ENCODE measurements at places on chromosomes 7 and 10.

- DNase-seq = no peak
Observed at GRCh38 chr7:44056681-44057080, 8.7 kb downstream of the PGAM2 start.

GRCh38 chr10:44978570-44979280 lies at the start of gene DEPP1:
TSS of gene DEPP1 (minus strand) at chr10:44978809. CDS start at chr10:44978030, 779 bp downstream.
- peak; percentile 20 for DNase-seq

DNA sequence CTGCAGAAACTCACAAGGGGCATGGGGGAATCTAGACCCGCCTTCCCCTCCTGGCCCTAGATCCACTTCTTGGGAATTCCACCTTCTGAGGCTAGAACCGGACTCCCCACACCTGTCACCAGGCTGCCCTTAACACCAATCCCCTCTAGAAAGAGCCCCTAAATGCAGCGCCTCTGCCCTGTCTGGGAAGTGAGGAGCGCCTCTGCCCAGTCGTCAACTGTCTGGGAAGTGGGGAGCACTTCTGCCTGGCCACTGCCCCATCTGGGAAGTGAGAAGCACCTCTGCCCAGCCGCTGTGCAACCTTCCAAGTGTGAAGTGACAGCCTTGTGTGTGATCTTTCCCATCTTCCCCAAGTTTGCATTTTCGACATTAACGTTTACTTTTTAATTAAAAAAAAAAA lies 8.8 kb downstream of the RCC1L start:
- no peak for DNase-seq

- no peak for DNase-seq
Observed at GRCh38 chr7:114631249-114631822, 216.7 kb downstream of the FOXP2 start.

GRCh38 chr10:102773320-102773719 lies 29.6 kb downstream of the WBP1L start:
- no peak for DNase-seq

DNA sequence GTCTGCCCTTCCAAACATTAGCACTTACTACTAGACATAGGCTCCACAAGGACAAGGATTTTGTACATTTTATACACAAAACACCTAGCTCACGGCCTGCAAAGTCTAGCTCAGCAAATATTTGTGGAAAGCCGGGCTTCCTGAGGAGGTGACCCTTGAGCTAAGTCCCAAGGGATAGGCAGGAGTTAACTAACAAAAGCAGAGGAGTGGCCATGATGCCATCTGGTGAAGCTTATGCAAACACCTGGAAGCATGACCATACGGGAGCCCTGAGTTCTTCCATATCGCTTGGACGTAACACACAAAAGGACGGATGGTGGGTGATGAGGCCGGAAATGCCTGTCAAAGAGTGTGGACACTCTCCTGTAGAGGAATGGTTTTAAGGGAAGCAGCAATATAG lies 25.9 kb upstream of the YAE1 start:
- DNase-seq = no peak

GRCh38 chr7:33722383-33723101 lies 182.8 kb upstream of the BMPER start:
- no peak for DNase-seq

DNA sequence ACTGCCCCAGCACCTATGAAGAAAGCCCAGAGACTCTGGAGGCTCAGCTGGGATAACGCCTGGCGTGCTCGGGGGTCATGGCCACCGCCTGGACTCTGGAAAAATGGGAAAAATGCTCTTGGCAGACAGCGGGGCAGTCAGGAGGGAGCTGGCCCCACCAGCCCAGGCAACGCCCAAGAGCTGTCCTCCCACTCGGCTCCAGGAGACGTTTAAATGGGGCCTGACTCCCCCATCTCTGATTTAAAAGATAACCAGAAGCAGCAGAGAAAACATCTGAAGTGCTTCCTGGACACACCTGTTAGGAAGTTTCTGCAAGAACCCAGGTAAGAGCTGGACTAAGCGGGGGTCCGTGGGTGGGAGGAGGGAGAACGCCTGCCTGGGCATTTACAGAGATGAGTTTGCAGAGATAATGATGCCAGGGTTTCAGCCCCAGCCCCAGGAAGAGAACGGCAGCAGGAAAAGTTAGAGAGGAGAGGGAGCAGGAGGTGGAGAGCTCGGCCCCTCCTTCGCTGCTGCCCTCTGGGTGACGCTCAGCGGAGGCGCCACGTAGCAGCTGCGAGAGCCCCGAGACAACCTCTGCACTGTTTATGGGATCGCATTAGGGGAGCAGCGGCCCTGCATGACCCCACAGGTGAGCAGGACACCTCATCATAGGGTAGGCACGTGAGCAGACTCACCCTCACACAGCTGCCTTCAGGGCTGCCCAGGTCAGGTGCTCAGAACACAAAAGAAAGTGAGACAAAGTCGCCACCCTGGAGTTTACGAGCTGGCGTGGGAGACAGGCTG lies 83.5 kb upstream of the INSIG1 start:
- no peak for DNase-seq

- DNase-seq = no peak
Observed at GRCh38 chr7:77388055-77388641, 28.0 kb downstream of the GSAP start.

DNA sequence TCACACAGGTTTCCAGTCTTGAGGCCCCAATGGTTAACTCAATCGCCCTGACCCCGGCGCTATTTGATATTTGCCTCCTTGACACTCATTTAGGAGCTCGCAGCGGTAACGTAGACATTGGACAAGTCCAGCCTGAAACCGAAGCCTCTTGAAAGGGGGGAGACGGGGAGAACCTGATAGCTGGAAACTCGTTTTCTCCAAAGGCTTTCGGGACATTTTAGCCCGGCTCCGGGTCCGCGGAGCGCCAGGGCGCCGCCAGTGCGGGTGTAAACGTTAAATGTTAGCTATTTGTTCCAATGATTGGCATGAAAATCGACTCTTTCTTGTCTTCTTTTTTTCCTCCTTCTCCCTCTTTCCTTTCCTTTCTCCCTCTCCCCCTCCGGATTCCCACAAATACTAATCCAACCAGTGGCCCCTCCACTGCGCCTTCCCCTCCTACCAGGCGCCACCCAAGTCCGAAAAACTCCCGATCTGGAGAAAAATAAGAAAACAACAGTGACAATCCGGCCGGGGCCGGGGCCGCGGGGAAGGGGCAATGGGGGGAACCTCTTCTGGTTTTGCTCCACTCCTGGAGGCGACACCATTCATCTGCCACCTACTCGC lies 17.2 kb upstream of the GATA3 start:
- DNase-seq = peak; percentile 17

- no peak for DNase-seq
Observed at GRCh38 chr7:36013246-36014014, 139.6 kb upstream of the EEPD1 start.

DNA sequence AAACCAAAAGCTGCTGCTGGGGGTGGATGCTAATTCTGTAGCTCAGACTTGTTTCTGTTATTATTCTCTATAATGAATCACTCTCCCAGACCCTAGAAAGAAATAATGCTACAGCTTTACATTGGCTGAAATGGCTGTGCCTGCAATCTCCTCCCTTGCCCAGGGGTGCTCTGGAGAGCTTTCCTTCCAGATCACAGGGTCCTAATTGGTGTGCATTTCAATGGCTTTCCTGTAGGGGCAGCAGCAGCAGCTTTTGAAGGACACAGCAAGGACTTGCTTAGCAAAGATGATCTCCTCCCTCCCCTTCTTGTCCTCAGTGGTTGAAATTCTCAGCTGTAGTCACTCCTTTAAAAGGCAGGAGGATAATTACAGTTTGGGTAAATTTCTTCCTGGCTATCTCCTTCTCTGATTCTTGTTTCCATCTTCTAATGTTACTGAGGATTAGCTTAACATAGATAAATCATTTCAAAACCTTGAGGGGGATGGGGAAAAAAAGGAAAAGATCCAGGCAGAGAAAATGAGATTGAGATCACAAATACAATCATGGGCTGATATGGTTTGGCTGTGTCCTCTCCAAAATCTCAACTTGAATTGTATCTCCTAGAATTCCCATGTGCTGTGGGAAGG lies 120.2 kb upstream of the CTTNBP2 start:
- DNase-seq = no peak

- peak; percentile 69 for DNase-seq
Observed at GRCh38 chr10:6014241-6014761, 37.0 kb upstream of the IL15RA start.

- no peak for DNase-seq
Observed at GRCh38 chr7:105625986-105626385, 44.7 kb upstream of the EFCAB10 start.

Data from CD4-positive, alpha-beta T cell treated with Interferon alpha-2 for 1 hour (primary cell).